NCI-H1694 treated with DMSO at 0.1 percent for 48 hours (cell line): ENCODE measurements at places on chromosomes 7 and 10.
A peak's percentile ranks its signal among the peaks of the same experiment; 100 is the strongest.

DNA sequence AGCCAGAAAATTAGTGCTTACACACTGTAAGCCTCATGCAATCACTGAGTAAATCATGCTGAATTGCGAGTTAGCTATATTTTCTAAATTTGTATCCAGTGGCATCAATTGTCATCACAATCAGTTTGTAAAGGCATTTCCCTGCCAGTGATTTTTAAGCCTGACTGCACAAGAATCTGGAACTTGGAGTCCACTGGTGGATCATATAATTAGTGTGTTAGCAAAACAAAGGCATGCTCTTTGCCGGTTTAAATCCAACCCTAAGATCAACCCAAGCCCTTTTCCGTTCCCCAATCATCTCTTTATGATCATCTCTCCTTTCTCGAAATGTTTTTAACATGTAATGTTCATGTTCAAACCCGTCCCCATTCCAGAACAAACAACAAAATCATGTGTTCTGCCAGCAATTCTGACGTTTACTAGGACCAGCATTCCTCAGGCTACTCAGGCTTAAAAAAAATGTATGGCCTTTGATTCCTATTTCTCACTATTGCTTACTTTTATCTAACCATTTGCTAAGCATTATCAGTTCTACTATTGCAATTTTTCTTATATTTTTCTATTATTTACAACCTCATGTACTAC lies 649.2 kb downstream of the SORCS1 start:
- no peak for DNase-seq

- no peak for DNase-seq
Measured at GRCh38 chr10:77861366-77861765, 65.2 kb downstream of the DLG5 start.

DNA sequence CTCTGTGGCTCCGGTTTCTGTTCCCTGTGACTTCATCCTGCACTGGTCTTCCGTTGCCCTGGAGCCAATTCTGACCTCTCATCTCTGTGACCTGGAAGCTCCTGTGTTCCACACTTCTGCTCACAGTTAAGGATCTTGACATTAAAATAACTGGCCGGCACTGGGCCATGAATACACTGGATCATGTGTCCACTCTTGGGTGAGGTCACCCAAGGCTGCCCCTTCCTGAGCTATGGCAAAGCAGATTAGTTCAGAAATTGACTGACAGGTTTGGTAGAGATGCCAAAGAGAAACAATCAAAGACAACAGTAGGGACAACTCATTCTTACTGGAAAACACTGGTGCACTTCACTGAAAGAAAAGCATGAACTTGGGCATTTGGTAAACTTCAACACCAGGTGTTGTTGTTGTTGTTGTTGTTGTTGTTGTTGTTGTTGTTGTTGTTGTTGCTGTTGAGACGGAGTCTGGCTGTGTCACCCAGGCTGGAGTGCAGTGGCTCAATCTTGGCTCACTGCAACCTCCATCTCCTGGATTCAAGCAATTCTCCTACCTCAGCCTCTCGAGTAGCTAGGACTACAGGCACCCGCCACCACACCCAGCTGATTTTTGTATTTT lies 36.7 kb upstream of the GRID1 start:
- DNase-seq, result no peak

GRCh38 chr10:27819781-27820531 lies 74.3 kb upstream of the MKX start:
- DNase-seq, result no peak

GRCh38 chr7:112372101-112372500 lies 78.2 kb upstream of the IFRD1 start:
- DNase-seq, result no peak

DNA sequence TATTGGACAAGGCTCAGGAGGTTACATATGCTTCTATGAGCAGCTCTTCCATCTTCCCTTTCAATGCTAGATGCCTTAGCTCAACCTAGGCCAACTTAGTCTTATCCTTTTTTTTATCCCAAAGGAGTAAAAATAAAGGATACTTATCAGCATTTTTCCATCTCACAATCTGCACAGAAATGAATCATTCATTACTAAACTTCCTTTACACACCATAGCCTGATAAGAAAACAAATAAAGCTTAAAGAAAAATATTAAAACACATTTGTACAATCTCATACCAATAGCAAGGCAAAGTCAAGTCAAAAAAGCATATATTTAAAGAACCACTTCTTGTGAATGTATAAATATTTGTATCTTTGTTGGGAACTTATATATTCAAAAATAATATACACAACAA lies 407.4 kb downstream of the GRM8 start:
- no peak for DNase-seq

DNA sequence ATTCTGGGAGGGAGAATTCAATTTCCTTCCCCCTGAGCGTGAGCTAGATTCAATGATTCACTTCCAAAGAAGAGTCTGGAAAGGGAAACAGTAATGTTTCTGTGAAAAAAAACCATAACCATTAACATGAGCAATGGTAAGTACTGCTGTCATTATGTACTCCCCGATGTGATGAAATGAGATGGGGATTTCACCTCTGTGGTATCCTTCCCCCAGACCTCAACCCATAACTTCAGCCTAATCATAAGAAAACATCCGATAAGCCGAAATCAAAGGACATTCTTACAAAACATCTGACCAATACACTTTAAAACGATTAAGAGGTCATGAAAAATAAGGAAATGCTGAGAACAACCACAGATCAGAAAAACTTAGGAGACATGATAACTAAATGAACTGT lies 27.2 kb downstream of the EZH2 start:
- DNase-seq, result no peak

DNA sequence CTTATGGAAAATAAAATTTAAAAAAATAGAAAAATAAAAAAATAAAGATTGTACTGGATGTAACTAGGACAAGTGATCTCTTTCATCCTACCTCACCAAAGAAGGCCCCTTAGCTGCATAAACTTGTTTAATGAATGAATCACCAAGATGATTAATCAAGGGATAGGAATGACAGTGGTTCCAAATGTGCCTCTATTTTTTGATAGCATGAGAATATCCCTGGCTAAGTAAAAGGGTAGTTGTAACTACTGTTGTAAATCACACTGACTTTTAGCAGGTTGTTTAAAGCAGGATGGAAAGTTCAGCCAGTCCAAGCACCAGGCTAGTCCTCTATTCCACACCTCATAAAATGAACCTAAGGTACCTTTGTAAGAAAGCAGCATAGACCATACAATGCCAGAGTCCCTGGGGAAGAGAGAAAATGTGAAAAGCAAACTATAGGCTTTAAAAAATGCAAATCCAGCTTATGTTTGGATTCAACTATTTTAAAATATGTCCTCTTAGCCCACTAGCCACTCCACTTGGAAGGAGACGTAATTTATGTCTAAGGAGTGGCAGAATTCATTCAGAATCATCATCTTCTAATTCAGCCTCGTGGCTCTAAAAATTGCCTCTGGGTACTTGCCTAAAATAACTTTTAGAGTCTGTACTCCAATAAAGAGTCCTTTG lies 126.8 kb downstream of the SKIDA1 start:
- DNase-seq, result no peak

DNA sequence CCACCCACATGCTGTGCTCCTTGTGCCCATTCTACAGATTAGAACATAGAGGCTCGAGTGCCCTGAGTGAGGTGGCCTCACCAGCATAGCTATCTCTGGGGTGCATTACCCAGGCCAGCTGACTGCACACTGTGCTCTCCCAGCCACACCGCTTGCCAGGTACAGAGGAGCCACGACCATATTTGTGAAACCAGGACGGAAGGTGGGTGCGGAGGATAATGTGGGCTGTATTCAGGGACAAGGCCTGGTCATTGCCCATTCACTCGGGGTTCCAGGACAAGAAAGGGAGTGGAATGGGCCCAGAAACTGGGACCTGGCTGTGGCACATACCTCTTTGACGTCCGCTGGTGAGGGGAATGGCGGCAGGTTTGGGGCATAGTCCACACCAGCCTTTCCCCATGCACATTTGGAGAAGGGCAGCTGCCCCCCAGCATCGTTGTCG lies 236.0 kb downstream of the TNS3 start:
- DNase-seq, result no peak

DNA sequence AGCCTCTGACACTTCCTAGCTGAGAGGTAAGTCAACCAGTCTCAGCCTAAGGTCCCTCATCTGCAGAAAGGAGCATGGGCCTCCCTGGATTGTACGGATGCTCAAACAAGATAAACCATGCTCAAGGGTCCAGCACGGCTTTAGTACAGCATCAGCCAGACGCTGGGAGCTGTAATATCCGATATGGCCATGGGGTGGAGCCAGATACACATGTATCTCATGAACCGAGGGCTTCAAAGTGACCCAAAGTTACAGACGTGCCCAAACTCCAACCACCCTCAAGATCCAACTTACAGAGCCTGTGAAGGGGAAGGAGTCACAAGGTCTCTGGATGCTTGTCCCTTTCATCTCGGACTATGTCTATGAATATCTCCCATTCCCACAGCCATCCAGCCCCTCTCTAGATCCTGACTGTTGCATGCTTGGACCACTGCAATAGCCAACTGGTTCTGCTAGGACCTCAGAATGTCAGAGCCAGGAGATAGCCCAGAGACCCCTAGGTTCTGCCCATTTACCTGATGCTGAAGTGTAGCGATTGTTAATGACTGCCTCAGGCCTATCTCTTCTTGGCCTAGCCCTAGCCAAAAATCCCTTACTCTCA lies 142.4 kb downstream of the SH3PXD2A start:
- DNase-seq, result peak; percentile 54

- peak; percentile 55 for DNase-seq
Measured at GRCh38 chr7:139602143-139602722, 78.7 kb downstream of the CLEC2L start.

DNA sequence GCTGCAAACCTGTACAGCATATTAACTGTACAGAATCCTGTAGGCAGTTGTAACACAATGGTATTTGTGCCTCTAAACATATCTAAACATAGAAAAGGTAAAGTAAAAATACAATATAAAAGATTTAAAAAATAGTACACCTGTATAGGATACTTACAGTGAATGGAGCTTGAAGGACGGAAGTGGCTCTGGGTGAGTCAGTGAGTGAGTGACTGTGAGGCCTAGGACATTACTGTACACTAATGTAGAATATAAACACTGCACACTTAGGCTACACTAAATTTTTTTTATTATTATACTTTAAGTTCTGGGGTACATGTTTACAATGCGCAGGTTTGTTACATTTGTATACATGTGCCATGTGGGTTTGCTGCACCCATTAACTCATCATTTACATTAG lies 97.3 kb upstream of the STK17A start:
- no peak for DNase-seq

GRCh38 chr10:48551861-48552591 lies 52.8 kb downstream of the ARHGAP22 start:
- DNase-seq, result peak; percentile 92

- no peak for DNase-seq
Measured at GRCh38 chr7:134495546-134495945, 31.8 kb upstream of the AKR1B10 start.

- no peak for DNase-seq
Measured at GRCh38 chr7:101993311-101993710, 175.9 kb downstream of the CUX1 start.

GRCh38 chr10:11755512-11756263 lies 13.5 kb downstream of the ECHDC3 start:
- no peak for DNase-seq

DNA sequence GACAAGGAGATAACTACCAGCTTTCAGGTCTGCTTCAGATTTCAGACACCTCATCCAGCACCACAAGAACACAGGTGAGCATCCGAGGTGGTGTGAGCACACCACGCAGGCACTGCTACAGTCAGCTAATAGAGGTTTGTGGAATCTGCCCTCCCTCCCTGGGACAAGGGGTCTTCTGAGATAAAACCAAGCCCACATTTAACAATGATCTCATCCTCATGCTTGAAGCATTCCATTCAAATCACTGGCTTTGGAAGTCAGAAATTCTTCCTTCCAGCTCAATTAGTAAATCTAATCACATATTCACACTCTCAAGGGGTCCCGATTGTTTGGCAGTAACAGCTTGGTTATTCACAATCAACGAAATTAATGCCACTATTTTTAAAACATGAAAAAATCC lies 331.4 kb downstream of the ELMO1 start:
- DNase-seq, result no peak

- DNase-seq, result no peak
Measured at GRCh38 chr10:4670737-4671136, 155.3 kb upstream of the AKR1E2 start.

DNA sequence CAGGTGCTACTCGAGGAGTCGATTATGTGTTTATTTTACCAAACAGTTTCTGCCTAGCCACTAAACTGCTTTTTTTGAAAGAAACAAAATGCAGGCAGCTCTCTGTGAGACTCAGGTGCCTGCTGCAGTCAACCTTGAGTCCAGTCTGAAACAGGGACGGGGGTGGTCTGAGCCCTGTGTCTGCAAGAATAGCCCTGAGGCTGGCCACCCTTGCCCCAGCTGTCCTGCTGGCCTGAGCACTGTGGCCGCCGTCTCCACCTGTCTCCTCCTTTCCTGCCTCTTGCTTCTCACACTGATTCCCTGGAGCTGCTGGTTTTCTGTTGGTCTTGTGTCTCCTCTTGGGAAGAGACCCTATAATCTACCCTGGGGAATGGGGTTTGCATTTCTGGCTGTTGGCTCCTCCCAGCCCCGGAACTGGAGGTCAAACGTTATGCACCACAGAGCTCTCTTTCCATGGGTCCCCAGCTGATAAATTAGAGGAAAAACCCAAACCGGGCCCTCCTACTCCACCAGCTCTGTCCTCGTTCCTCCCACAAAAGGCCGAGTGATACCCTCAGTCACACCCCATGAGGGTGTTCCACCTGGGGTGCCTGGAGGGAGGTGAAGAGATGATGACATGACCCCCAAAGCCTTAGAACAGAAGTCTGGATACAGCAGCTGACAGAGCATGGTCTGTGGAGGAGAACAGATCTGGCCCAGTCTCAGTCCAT lies 15.0 kb upstream of the SLC18A3 start:
- DNase-seq, result no peak

- peak; percentile 5 for DNase-seq
Measured at GRCh38 chr7:153381275-153382040, 621.9 kb downstream of the ACTR3B start.

DNA sequence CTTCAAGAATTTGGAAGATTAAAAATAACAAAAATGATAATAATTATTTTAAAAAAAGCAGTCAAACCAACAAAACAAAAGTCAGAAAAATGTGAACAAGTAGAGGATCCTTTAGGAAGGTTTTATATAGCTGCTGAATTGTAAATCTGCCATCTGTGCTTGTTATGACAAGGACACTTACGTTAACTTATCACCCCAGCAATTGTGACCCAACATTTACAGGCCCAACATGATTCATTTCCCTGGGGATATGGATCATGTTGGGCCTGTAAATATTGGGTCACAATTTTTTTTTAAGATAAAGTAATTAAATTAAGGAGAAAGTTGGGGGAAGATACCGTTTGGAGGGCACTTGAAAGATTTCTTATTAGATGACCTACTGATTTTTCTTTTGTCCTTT lies 261.4 kb upstream of the HABP2 start:
- DNase-seq, result no peak
